Activated T-helper 17 cell treated with anti-CD3 and anti-CD28 coated beads, Interleukin-2, amount 50 U/mL, for 72 hours (primary cell): ENCODE measurements at places on chromosomes 7 and 10.

GRCh38 chr7:155452505-155453295, 5.2 kb upstream of the EN2 start:
- no peak for ATAC-seq

DNA sequence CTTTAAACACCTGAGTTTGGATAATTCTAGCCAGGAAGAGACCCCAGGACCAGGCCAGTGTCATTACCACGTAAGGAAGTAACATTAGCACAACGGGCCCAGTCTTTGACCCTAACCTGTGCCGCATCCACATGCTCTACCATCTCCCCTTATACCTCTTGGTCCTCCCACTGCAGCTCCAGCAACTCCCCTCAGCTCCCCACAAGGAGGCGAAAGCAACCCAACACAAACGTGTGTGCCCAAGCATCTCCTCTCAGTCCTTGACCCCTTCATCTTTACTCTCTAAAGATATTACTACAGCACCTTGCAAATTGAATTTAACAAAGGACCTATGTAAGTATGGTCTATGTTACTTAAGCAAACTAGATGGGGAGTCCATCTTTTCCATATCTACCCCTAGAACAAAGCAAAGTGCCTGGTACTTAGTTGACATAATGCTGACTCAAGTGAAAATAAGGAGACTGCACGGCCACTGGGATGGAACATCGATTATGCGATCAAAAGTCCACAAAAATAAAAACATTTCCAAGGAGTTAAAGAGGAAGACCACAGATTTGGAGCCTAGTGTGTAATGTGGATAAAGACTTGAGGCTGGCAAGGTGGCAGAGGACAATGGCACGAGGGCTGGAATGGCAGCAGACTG, 147.7 kb downstream of the JAZF1 start:
- ATAC-seq, result no peak

DNA sequence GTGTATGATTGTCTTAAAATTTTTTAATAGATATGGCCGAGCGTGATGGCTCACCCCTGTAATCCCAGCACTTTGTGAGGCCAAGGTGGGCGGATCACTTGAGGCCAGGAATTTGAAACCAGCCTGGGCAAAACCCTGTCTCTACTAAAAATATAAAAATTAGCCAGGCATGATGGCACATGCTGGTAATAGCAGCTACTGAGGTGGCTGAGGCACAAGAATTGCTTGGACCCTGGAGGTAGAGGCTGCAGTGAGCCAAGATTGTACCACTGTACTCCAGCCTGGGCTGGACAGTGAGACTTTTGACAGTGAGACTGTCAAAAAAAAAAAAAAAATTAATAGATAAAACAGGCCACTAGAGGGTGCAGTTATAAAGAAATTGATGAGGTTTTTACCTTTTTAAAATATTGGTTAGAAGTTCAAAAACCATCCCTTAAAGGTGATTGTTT, 20.5 kb downstream of the NOM1 start:
- no peak for ATAC-seq

DNA sequence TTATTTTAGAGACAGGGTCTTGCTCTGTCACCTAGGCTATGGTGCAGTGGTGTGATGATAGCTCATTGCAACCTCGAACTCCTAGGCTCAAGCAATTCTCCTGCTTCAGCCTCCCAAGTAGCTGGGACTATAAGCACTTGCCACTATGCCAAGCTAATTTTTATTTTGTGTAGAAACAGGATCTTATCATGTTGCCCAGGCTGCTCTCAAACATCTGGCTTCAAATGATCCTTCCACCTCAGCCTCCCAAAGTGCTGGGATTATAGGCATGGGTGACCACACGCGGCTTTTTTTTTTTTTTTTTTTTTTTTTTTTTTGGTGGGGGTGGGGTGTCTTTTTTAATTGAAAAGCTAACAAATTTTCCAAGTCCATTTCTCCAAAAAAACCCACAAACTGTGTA, 18.4 kb downstream of the HPS6 start:
- no peak for ATAC-seq

DNA sequence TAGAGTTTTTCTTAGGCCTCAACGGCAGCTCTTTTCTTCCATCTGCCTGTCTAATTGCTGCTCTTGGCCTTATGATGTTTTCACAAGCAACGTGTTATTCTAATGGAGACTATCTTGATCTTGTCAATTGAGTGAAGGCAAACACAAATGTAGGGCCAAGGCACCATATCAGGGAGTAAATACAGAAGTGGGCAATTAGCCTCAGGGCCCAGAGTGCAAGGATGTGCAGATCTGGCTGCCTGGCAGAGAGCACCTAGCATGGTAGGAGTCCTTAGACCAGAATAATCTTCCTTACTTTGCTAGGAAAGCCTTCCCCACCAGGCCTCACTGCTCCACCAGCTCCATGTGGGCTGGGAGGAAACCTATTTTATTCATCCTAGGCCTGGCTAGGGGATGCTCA, 590.9 kb downstream of the LRMDA start:
- ATAC-seq, result no peak

DNA sequence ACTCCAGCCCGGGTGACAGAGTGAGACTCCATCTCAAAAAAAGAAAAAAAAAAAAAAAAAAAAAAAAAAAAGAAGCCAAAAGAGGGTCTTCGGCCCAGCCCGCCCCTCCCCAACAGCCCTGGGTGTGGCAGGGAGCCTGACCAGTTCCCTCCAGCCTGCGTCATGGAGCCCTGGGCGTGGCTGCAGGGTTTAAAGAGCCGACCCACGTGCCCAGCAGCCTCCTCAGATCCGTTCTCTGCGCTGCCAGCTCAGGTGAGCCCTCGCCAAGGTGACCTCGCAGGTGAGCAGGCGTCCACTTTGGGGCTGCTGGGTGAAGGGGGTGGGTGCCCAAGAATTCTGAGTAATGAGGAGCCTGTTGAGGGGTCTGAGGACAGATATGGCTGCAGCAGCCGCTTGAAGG, at the start of gene FXYD4:
TSS of gene FXYD4 (plus strand) at position 219 of the 400 bp plus-strand sequence. CDS start 2,111 bp downstream, outside the sequence.
- ATAC-seq, result no peak

GRCh38 chr10:61376908-61377368, 76.2 kb downstream of the TMEM26 start:
- no peak for ATAC-seq

DNA sequence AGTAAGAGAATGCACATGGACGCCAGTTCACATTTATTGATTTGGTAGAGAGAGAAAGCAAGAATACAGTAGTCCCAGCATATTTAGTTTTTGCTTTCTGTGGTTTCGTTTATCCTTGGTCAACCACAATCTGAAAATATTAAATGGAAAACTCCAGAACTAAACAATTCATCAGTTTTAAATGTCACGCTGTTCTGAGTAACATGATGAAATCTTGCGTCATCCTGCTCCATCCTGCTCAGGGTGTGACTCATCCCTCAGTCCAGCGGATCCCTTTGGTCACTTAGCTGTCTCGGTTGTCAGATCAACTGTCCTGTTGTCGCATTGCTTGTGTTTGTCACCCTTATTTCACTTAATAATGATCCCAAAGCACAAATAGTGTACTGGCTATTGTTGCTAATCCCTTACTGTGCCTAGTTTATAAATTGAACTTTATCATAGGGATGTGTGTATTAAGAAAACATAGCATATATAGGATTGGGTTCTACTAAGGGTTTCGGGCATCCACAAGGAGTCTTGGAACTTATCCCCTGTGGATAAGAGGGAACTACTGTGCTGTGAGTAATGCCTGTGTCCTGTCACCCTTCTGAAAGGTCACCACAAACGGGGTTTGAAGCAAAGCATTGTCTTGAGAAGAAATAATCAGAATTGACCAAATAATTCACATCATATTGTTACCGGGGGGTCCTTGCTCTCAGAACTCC, 73.6 kb downstream of the OTUD1 start:
- ATAC-seq, result peak; percentile 37

GRCh38 chr7:80206763-80207162, 72.1 kb downstream of the GNAI1 start:
- ATAC-seq, result no peak

- ATAC-seq, result no peak
These were observed 140.2 kb upstream of the KLF6 start for GRCh38 chr10:3925184-3925583.

DNA sequence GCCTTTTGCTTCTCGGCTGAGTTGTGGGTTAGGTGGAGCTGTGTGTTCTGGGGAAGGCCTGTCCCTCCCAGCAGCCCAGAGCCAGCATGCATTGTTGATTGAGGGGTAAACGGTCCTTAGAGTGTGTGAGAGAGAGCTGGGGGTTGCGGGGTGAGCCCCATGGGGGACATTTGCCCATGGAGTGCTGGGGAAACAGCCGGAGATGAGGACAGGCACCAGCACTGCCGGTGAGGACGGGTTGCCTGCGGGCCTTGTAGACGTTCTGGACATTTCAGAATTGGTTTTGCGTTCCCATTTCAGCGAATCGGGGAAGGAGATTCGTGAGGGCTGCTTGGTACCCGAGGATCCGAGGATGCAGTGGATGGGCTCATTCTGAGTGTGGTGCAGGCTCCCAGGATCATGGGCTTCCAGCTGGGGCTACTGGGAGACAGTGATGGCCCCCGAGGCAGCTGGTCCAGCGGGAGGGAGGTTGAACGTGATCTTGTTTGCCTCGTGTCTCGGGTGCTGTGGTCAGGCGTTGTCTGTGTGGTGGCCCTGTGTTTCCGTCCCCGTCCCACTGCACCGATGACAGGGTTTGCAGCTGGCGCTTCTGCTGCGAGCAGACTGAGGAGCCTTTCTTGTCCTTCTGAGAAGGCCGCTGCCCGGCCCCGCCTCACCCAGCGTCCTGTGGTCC, 113.9 kb downstream of the CYTH3 start:
- ATAC-seq, result no peak
